ENCODE measurements at places on chromosomes 7 and 10. TPM values are rescaled to one million over a fixed set of nuclear protein-coding genes. Genes with fewer than 3 reads are reported as not detected.

DNA sequence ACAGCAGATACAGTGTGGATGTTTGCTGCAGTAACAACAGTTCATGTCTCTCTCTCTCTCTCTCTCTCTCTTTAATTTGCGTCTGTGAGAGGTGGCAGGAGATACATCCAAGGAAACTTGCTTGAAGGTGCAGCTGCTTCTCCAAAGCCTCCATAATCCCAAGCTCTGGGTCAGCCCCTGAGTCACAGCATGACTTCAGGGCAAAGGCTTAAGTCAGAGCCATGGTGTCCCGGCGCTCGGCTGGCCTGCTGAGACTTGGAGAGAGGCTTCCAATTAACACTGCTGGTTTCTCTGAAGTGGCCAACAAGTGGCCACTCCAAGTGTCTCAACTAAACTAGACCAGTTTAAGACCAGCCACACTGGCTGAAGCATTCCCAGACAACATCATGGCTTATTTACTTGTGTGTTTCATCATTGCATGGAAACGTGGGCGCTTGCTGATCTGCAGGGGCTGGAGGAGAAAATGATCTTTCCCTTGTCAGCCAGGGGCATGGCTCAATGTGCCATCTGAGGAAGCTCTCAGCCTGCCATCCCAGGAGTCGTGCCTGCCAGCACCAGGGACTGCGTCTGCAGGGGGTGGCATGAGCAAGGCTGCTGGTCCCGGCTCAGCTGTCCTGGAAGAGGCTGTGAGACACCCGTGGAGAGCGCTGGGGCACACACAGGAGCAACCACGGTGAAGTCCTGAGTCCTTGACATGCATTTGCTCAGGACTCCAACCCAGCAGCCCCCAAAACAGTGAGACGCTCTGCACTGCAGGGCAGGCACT lies 254.2 kb downstream of the COBL start:
- no peaks in the 10 kb centered on the region for H3K36me3 ChIP-seq
- no peak overlapping the region for H3K4me3 ChIP-seq
- DNase-seq, result no peak
- no peaks in the 10 kb centered on the region for H3K27me3 ChIP-seq
- H3K27ac ChIP-seq, result no peak overlapping the region

GRCh38 chr10:30351502-30351901 lies 2.4 kb upstream of the MTPAP start:
- DNase-seq, result no peak
- no peak overlapping the region for H3K27ac ChIP-seq
- H3K27me3 ChIP-seq, result no peaks in the 10 kb centered on the region
- peaks cover 17% of the 10 kb centered on the region for H3K4me1 ChIP-seq
- H3K4me3 ChIP-seq, result no peak overlapping the region

DNA sequence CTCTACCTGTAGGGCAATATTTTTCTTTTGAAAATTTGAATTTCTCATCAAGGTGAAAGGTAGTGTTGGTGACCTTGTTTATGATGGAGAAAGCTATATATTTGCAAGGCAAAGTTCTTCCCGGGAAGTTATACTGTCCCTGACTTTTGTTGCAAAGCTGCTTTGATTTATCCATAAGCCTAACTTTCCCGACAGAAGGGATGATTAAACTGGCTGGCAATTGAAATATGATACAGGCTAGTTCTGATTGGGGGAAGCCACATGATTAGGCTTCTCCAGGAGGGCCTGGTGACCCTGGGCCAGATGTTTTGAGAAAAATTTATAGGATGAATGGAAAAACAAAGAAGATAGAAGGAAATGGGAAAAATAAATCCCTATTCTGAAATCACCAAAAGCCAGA lies 215.5 kb downstream of the ACTR3B start:
- no peak overlapping the region for H3K4me3 ChIP-seq
- no peak overlapping the region for H3K27ac ChIP-seq
- H3K27me3 ChIP-seq, result no peaks in the 10 kb centered on the region
- H3K4me1 ChIP-seq, result no peaks in the 10 kb centered on the region

Gene NPC1L1
- not detected for total RNA-seq

Gene GIMAP6
- 24.4 TPM for total RNA-seq

Measured in heart left ventricle (tissue), 16 donors.